ENCODE measurements at places on chromosomes 3 and 15.

DNA sequence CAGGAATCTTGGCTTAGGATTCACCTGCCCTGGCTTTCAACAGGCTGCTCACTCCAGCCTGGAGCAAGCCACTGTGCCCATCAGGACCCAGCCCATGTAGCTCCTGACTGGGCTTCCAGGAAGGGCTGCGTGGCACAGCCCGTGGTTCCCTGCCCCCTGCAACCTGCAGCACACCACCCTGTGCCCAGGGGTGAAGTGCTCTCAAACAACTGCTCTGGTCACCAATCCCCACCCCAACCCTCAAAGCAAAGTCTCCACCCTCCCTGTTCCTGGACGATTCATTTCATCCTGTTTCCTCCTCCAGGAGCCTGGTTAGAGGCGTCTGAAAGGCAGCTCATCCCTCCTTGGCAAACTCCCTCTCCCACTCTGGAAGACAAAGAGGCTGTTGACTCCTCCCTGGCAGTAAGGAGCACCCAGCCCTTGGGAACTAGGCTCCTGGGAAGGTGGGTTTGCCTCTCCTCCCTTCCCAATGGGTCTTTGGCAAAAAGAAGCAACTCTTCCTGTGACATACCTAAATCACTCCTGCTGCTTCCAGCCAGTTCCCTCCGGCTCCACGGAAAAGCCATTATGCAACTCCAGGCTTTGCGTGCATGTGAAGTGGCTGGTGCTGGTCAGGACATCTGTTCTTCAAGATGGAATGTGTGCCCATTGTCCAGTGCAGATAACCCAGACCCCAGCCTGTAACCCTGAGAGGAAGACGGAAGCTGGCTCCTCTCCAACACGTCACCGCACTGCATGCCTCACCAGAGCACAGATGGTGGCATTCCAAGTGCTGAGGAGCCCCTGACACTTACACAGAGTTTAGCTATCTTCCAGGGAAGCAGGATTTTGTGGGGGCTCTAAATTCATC lies 29.1 kb upstream of the VIPR1 start:
- H3K4me1 ChIP-seq, result no peaks in the 10 kb centered on the region
- no peaks in the 10 kb centered on the region for H3K36me3 ChIP-seq
- DNase-seq, result no peak
- H3K27ac ChIP-seq, result no peak overlapping the region

- H3K27ac ChIP-seq, result no peak overlapping the region
- H3K27me3 ChIP-seq, result no peaks in the 10 kb centered on the region
- no peak for DNase-seq
- H3K36me3 ChIP-seq, result no peaks in the 10 kb centered on the region
- H3K4me3 ChIP-seq, result no peak overlapping the region
Observed at GRCh38 chr3:156474560-156475389, 80.1 kb downstream of the SSR3 start.

DNA sequence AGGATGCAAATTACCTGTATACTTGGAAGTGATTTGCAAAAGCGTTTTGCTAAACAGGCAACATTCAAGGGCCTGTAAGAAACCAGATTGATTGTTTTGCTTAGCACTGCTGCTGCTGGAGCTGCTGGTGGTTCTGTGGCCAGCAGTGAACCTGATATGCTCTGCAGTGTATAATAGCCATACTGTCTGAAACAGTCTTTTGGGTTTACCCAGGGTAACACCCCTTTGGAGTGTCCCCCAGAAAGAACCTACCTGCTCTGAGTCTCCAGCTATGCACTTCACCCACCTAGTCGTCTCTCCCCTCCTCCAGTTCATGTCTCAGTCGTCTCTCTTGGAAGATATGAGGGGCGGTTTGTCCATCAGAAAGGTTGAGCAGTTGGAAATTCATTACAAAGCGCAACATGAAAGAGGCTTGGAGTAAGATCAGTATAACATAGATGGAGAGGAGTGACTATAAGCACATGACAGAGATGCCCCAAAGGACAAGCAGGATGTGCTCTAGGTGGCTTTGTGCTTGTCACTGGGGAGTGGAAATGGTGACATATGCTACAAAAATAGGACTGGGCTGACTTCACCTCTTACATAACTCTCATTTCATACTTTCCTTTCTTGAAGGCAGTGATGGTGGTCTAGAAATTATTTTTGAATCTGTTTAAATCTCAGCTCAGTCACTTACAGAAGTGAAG lies 3.8 kb downstream of the MKRN2 start:
- no peak for DNase-seq
- H3K27me3 ChIP-seq, result no peaks in the 10 kb centered on the region
- H3K4me3 ChIP-seq, result no peak overlapping the region

- no peak overlapping the region for H3K4me3 ChIP-seq
- H3K36me3 ChIP-seq, result no peaks in the 10 kb centered on the region
- H3K27ac ChIP-seq, result no peak overlapping the region
- no peaks in the 10 kb centered on the region for H3K4me1 ChIP-seq
Observed at GRCh38 chr3:18238332-18238731, 186.8 kb downstream of the SATB1 start.

GRCh38 chr3:113193719-113194118 lies 17.6 kb upstream of the BOC start:
- H3K4me1 ChIP-seq, result no peaks in the 10 kb centered on the region
- no peak for DNase-seq
- no peak overlapping the region for H3K27ac ChIP-seq

GRCh38 chr3:81872566-81872965 lies 111.1 kb upstream of the GBE1 start:
- no peak for DNase-seq
- H3K4me3 ChIP-seq, result no peak overlapping the region
- no peaks in the 10 kb centered on the region for H3K36me3 ChIP-seq
- no peaks in the 10 kb centered on the region for H3K4me1 ChIP-seq

GRCh38 chr3:52339612-52340011 lies 23.5 kb downstream of the DNAH1 start:
- H3K27me3 ChIP-seq, result no peaks in the 10 kb centered on the region
- no peak for DNase-seq
- H3K4me1 ChIP-seq, result no peaks in the 10 kb centered on the region

GRCh38 chr15:73333001-73333400 lies 35.8 kb downstream of the HCN4 start:
- H3K4me1 ChIP-seq, result no peaks in the 10 kb centered on the region
- H3K27ac ChIP-seq, result no peak overlapping the region
- no peak overlapping the region for H3K4me3 ChIP-seq
- H3K36me3 ChIP-seq, result no peaks in the 10 kb centered on the region
- H3K27me3 ChIP-seq, result no peaks in the 10 kb centered on the region
- DNase-seq, result no peak

GRCh38 chr15:91787198-91787597 lies 66.3 kb upstream of the SLCO3A1 start:
- no peaks in the 10 kb centered on the region for H3K27me3 ChIP-seq
- no peaks in the 10 kb centered on the region for H3K36me3 ChIP-seq
- no peak overlapping the region for H3K4me3 ChIP-seq

- H3K27me3 ChIP-seq, result no peaks in the 10 kb centered on the region
- H3K36me3 ChIP-seq, result no peaks in the 10 kb centered on the region
- DNase-seq, result no peak
- no peak overlapping the region for H3K27ac ChIP-seq
Observed at GRCh38 chr15:66089049-66089448, 164.5 kb downstream of the MEGF11 start.

Data from effector memory CD4-positive, alpha-beta T cell (primary cell).